ENCODE measurements at places on chromosomes 4 and X.
A peak's percentile ranks its signal among the peaks of the same experiment; 100 is the strongest.

DNA sequence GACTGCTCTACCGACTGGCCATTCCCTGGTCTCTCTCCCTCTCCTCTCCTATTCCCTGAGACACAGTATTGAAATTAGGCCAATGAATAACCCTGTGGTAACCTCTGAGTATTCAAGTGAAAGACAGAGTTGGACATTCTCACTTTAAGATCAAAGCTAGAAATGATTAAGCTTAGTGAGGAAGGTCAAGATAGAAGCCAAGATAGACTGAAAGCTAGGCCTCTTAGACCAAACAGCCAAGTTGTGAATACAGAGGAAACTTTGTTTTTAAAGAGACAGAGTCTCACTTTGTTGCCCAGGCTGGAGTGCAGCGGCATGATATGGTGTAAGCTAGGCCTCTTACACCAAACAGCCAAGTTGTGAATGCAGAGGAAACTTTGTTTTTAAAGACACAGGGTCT, 64.6 kb downstream of the KDM6A start:
- no peak for ATAC-seq

DNA sequence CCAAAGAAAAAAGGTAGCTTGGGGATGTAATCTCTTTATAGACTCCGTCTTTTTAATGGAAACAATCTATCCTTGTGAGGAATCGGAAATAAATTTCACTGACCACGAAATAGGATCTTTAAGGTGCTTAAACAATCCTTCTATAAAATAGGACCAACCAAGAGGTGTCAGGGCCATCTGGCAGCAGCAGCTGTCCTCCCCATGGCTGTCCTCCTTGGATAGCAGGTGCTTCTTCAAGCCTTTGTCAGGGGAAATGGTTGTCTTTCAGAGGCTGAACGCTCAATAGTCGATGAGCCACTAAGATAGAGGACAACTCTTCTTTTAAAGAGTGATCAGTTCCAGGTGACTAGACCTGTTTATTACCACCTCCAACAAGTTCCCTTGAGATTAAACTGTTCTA, 231.0 kb downstream of the ADGRL3 start:
- ATAC-seq: no peak

GRCh38 chr4:3340038-3340699, 47.3 kb downstream of the RGS12 start:
- no peak for ATAC-seq

DNA sequence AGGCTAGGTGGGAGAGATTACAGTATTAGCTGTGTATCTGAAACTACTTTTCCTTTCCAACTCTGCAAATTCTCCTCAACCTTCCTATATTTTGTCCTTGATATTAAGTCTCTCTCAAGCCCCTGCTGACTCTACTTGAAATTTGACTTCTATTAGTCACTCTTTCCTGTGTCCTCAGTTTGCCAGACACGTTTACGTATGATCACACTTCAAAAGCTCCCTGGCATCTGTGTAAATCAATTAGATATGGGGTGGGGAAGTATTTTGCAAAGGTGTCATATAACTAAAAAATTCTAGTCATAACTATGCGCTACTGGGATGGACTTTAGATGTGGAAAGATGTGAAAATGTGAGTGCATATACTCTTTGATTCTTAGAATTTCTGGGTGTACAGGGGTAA, 67.4 kb upstream of the ARHGAP24 start:
- no peak for ATAC-seq

- no peak for ATAC-seq
Measured at GRCh38 chr4:59412739-59413138, 1787.4 kb upstream of the ADGRL3 start.

- ATAC-seq: no peak
Measured at GRCh38 chr4:114383721-114384120, 214.9 kb upstream of the UGT8 start.

DNA sequence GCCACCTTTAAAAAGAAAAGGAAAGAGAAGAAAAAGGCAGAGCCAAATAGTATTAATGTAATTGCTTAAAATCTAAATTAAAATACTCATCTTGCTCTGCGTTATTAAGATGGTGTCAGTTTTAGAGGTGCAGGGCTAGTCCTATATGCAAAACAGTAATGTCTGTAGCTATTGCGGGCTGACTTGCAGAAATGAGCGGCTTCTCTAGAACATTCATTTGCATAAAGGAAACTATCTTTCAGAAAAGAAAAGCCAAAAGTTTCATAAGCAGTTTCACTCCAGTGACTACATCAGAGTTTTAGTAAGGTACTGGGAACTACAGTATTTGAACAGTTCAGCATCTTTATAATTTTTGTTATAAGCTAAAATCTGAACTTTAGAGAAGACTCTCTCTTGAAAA, 6.0 kb downstream of the SMAD1 start:
- ATAC-seq: no peak

DNA sequence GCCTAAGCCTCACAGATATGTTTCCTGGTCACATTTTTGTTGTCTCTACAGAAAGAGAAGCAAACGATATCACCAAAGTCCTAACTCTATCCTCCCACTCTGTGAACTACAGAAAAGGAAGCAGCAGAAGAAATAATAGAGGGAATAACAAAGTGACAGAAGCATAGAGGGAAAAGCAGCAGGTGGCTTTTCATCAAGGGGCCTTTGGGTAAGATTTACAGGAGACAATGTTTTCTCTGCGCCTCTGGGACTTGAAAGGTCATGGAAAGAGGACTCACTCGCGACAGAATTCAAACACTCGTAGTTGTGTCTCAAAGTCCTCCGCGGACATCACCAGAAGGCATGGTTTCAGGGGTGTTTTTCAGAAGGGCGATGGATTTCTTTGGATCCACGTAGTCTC, 66.1 kb downstream of the SORBS2 start:
- ATAC-seq: no peak

DNA sequence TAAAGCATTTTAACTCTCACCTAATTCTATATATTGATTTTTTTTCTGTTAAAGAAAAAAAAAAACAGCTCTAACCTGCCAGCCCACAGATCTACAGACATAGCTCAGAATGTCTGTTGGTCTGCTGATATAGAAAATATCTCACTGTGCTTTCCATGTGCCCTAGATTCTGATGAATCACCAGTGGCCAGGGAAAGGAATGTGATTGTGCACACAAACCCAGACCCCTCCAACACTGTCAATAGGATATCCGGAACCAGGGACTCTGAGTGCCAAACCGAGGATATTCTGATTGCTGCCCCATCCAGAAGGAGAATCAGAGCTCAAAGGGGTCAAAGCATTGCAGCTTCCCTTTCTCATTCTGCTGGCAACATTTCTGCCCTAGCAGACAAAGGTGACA, 12.1 kb upstream of the SCML1 start:
- ATAC-seq: no peak

- no peak for ATAC-seq
Measured at GRCh38 chr4:155587766-155588165, 78.9 kb upstream of the GUCY1A1 start.

GRCh38 chrX:39487166-39487968, 610.4 kb downstream of the BCOR start:
- no peak for ATAC-seq

DNA sequence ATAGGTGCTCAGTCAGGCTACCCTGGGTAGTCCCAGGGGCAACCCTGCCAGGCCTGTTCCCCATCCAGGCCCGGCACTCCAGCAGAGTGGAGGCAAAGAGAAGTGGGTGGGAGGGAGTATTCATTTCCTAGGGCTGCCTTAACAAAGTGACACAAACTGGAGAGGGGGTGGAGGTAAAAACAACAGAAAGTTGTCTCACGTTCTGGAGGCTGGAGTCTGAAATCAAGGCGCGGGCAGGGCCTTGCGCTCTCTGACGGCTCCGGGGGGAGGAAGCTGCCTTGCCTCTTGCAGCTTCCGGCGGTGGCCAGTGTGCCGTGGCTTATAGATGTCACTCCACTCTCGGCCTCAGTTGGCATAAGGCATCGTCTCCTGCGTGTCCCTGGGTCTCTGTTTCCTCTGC, 90.8 kb downstream of the DCTD start:
- no peak for ATAC-seq

DNA sequence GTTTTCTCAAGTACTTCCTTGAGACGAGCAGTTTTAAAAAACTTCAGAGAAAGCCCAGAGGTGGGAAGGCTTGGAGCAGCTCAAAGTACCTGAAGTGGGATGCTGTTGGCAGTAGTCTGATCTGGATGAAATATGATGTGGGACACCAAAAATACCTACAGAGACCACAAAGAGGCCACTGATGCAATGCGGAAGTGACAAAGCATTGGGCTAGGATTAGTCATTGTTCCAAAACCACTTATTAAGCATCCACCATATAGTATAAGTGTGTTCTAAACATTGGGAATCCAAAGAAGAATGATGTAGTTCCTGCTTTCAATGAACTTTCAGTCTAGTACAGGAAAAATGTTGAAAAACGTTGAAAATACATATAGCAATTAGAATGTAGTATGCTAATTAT, 386.1 kb upstream of the CNKSR2 start:
- ATAC-seq: no peak

DNA sequence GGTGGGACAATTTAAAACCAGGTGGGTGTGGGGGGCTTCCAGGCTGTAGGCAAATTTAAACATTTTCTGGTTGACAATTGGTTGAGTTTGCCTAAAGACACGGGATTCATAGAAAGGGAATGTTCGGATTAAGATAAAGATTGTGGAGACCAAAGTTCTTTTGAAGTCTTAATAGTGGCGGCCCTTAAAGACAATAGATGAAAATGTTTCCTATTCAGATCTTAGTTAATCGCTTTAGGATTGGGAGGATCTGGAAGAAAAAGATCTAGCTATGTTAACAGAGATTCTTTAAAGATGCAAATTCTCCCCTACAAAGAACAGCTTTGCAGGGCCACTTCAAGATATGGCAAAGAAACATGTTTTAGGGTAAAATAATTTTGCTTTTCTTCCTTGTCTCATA, 4.8 kb downstream of the CNGA1 start:
- no peak for ATAC-seq

DNA sequence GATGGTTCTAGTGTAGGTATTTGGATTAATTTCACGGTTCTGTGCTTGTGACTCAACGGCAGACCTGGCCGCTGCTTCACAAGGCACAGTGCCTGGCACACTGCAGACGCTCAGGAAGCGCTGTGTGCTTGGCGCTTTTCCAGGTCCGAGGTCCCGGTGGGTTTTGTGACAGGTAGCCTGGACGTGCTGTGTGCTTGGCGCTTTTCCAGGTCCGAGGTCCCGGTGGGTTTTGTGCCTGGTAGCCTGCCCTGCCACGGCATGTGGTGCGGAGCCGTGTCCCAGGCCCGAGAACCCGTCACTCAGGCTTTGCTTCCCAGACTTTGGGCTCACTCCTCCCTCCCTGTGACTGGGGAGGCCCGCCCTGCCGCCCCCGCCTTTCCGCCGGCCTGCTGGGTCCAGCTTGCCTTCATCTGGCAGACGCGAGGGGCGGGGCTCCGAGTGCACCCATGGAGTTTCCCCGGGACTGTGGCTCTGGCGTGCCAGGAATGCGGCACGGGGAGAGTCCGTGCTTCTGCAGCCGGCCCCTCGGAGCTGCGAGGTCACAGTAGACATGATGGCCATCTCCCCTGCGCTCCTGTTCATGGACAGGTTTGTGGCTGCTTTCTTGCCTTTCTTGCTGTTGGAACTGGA, 44.2 kb downstream of the TBC1D14 start:
- peak; percentile 94 for ATAC-seq

DNA sequence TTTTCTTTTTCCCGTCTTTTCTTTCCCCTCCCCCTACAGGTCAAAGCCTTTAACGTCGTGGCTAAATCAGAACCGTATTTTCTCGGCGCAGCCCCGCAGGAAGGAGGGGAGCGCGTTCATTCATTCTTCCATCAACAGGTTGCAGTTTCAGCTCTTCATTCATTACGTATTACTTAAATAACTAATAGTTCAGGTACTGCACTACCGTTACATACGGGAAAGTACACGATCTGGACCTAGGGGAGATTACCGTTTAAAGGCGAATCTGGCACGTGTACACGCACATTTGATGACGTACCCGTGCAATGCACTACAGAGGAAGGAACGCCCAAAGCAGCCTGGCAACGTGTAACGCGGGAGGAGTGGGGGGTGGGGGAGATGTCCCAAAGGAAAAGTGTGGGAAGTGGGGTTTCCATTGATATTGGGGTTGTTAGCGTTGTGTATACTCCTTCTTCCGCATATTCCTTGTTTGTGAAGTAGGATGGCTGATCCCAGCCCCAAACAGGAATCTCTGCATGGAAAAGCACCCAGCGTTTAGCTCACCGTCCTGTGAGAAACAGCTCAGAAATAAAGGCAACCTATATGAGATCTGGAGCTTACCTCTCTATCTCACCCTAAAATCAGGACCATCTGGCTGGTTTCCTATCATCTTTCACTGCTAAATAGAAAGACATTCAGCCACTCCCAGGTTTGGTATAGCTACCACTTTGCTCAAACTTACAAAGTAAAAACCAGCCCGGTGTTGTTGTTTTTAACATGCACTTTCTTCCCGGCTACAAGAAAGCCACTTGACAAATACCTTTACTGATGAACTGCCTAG, 585 bp upstream of the SEC24D start:
- ATAC-seq: peak; percentile 41

DNA sequence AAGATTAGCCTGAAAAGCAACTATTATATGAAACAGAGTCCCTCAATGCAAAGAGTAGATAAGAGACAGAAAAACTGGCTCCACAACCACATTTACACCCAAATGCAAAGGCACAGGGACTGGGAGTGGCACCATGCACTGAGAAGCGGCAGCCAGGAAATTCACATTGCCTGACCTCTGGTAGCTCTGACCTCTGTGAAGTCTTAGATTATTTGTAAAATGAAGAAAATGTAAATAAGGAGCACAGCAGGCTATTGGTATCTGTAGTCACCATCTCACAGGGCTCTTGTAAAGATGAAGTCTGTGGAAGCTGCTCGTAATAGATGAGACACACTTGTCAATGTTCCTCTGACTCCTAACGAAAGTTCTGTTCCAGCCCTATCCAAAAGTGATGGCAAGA, 69.7 kb downstream of the FAT1 start:
- no peak for ATAC-seq

DNA sequence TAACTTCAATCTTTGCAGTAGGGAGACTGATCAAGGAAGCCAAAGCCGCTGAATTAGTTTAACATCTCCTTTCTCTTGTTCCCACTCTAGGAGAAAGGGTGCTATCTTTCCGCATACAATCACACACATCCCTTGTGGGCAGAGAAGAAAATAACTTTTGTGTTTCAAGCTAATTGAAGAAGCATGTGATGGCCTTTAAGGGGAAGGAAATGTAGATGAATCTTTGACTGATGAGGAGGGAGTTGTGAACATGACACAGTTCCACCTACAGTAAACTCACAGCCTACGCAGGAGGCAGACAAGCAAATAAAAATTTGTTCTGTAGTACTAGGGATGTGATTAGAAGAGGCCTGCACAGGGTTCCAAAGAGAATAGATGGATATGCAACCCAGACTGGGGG, 14.7 kb upstream of the SPATA4 start:
- ATAC-seq: no peak

GRCh38 chr4:159075531-159075932, 27.3 kb upstream of the RAPGEF2 start:
- no peak for ATAC-seq

Measured in gastroesophageal sphincter (tissue), 4 donors.